Karpas-422 (cell line): ENCODE measurements at places on chromosomes 16 and 17. TPM values are rescaled to one million over a fixed set of nuclear protein-coding genes. Genes with fewer than 3 reads are reported as not detected.

The MYH3 gene
- 1.0 and 1.7 TPM in 2 replicates for total RNA-seq

DNA sequence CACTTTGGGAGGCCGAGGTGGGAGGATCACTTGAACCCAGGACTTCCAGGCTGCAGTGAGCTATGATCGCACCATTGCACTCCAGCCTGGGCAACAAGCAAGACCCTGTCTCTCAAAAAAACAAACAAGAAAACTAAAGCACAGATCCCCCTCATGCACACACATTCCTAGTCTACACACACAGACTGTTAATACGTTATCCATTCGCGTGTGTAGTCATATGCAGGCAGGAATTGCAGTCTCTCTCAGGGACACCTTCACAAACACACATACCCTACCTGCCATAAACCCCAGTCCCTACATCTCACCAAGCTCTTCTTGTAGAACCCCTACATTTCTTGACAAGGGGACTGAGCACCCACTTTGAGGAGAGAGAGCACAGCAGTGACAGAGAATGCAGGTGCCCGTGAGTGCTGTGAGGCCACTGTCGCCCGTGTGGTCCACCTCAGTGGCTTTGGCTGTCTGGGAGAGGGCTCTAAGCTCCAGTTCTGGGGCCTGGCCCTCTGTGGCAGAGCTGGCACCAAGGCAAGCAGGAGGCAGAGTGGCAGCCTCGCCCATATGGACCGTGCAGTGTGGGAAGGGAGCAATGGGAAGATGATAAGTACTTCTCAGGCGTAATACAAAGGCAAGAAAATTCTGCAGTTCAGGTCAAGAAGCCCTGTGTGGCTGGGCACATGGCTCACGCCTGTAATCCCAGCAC lies 59.0 kb upstream of the RPH3AL start:
- H3K27me3 ChIP-seq: no peaks in the 10 kb centered on the region
- peak overlapping the region; percentile 86 for H3K4me3 ChIP-seq
- no peak for DNase-seq
- H3K27ac ChIP-seq: no peak overlapping the region

GRCh38 chr17:70104791-70105523 lies 29.9 kb downstream of the KCNJ16 start:
- no peak overlapping the region for H3K4me3 ChIP-seq
- peaks cover 31% of the 10 kb centered on the region for H3K4me1 ChIP-seq
- no peak for DNase-seq
- H3K27me3 ChIP-seq: no peaks in the 10 kb centered on the region
- H3K27ac ChIP-seq: no peak overlapping the region

- no peaks in the 10 kb centered on the region for H3K36me3 ChIP-seq
- DNase-seq: peak; percentile 44
- H3K4me3 ChIP-seq: no peak within 1 kb of the TSS
- no peak within 1 kb of the TSS for H3K27ac ChIP-seq
Measured at GRCh38 chr16:88638323-88639230, at the start of gene IL17C. TSS of gene IL17C (plus strand) at chr16:88638572. CDS start at chr16:88638642, 70 bp downstream.
